ENCODE measurements at places on chromosomes 3 and 15.

DNA sequence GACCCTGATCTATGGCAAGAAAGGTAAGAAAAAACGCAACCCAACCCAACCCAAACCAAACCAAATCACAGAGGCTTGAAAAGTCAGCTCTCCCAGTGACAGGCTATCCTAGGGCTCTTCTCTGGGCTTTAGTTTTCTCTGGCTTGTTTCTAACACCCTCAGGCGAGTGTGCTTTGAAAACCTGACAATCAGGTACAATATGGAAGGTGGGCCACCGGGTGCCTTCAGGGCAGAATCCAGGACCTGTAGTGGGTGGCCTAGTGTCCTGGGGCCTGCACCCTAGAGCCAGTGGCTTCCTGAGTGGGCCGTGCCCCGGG lies 46.8 kb downstream of the BHLHE40 start:
- no peak for DNase-seq

DNA sequence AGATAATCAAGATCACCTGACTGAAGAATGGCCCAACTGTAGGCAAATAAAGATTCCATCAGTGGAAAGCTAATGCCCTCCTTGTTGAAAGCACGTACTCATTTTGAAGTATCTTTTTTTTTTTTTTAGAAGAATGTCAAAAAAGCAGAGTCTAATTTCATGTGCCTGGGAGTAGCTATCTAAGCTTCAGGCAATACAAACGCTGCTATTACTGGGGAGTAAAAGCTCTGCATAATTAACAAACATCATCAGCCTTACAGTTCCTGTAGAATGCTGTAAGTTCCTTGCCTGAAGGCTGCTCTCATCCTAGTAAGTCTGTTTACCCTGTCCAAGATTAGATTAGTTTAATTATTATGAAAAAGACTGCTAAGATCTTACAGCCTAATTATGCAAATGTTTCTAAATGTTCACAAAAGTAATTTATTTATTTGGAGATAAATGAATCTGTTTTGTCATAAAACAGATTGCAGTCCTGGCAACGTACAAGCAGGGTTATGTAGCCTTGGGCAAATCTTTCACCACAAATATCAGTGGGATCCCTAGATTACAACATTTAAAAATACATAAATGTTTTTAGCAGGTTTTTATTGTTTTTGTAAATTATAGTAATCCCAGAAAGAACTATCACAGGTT lies 451.3 kb upstream of the AGTR1 start:
- DNase-seq: no peak

DNA sequence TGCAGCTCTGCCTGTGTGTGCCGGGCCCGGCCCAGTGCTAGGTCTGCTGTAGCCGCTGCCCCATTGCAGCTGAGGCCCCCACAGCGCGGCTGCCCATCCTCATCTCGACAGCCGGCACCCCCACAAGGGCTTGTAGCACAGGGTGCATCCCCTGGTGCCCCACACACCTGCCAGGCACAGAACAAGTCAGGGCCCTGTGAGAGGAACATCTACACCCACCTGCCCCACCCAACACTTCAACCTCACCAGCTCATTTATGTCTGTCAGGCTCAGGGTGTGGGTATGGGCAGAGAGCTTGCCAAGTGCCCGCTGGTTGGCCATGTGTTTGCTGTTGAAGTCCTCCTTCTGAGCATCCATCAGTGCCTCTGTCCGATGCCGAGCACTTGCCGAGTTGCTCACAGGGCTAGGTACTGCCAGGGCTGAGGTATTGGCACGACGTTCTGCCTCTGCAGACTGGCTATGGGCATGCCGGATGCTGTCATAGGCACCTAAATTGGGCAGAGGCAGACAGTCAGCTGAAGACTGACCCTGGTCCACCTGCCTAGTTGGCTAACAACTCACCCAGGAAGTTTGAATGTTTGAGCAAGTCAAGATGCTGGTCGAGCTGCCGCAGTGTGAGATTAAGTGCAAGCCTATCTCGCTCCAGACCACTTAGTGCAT lies 2.4 kb upstream of the USP19 start:
- DNase-seq: no peak

- no peak for DNase-seq
Measured at GRCh38 chr3:196174652-196175051, 36.5 kb downstream of the ZDHHC19 start.

DNA sequence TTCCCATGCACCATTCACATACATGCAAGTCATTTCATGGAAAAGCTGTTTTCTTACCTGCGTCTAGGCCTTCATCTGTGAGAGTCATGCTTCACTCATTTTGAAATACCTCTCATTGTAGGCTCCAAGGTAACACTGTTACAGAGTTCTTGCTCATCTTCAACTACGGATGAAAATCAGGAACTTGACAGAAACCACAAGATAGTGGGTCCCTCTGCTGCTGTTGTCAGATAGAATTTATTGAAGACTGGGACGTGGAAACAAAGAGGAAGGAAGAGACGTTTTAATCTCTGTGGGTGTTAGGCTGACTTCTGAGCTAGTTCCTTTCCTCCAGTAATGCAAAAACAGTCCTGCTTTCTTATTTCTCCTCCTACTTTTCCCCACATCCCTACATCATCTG lies at the start of gene P2RY14:
P2RY14 (minus strand) TSS at position 313 of the 400 bp plus-strand sequence. CDS start 64,226 bp downstream, outside the sequence.
- DNase-seq: no peak

GRCh38 chr15:66071921-66072295 lies 181.6 kb downstream of the MEGF11 start:
- no peak for DNase-seq

GRCh38 chr3:80533553-80533952 lies 765.8 kb upstream of the ROBO1 start:
- DNase-seq: no peak

DNA sequence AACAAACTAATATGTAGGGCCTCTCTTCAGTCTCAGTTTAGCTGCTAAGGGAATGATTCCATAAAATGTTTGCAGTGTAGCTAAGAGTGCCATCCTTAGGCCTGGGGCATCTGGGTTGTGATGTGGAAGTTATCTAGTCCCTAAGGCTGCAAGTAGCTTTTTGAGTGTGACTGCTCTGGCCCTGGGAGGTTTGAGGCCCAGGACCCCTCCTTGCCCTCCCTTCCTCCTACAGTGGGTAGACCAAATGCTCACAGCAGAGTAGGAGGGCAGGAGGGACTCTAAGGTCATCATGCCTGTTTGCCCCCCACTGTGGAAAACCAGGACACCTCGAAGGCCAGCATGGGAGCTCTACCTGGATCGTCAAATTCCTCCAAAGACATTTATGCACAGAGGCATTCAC lies 115.0 kb downstream of the EPHB1 start:
- DNase-seq: no peak

DNA sequence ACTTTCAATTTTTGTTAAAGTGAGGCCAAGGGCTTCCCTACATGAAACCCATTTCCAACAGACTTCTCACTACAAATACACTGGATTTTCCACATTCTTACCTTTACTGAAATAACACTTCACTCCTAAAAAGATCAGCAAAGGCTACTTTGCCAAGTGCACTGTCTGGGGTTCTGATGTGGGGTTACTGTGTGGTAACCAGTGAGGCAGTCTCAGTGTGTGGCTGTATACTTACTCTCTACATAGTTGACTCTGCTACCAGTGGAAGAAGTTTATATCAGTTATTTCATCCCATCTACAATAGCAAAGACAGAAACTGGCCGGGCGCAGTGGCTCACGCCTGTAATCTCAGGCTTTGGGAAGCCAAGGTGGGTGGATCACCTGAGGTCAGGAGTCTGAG lies 5.6 kb downstream of the WDR82 start:
- DNase-seq: no peak

DNA sequence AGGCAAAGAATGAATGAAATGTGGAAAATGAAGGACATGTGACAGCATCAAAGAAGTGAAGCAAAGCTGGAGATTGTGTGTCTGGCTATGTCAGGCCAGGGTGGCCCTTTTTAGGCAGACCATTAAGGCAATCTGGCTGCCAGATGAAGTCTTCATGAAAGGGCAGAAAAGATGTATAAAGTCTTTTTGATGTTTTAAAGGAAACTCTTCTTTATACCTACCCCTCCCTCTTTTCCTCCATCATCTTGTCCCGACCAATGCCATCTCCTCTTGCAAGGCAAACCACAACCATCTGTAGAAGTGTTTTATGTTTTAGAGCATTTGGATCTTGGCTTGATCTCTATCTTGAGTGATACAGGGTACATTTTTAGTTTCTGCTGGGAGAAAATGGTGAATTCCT lies 259.2 kb downstream of the LSAMP start:
- DNase-seq: no peak

DNA sequence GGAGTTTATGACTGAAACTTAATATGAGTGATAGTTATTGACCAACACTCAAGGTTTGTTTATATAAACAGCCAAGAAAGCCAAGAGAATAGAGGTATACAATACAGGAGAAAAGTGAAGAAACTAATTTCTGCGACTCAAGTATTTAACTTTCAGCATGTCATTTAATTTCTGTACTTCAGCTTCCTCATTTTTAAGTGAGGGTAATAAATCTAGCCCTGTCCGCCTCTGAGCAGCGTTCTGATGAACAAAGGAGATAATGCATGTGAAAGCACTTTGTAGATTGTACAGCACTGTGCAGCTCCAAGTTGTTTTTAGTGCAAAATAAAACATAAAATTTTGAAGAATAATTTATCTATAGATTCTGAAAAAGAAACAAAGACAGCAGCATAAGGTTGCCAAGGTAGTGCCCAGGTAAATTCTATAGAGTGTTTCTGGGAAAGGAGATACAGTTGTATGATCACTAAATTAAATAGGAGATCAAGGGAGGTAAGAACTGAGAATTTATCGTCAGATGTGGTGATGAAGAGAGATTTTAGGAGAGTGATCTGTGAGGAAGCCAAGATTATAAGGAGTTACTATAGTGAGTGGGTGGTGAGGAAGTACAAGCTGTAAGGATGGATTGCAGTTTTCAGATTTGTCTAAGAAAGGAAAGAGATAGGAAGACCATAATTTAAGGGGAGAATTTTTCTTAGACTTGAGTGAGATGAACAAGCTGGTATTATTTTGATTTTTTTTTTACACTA lies 71.3 kb downstream of the RASA2 start:
- peak; percentile 13 for DNase-seq

DNA sequence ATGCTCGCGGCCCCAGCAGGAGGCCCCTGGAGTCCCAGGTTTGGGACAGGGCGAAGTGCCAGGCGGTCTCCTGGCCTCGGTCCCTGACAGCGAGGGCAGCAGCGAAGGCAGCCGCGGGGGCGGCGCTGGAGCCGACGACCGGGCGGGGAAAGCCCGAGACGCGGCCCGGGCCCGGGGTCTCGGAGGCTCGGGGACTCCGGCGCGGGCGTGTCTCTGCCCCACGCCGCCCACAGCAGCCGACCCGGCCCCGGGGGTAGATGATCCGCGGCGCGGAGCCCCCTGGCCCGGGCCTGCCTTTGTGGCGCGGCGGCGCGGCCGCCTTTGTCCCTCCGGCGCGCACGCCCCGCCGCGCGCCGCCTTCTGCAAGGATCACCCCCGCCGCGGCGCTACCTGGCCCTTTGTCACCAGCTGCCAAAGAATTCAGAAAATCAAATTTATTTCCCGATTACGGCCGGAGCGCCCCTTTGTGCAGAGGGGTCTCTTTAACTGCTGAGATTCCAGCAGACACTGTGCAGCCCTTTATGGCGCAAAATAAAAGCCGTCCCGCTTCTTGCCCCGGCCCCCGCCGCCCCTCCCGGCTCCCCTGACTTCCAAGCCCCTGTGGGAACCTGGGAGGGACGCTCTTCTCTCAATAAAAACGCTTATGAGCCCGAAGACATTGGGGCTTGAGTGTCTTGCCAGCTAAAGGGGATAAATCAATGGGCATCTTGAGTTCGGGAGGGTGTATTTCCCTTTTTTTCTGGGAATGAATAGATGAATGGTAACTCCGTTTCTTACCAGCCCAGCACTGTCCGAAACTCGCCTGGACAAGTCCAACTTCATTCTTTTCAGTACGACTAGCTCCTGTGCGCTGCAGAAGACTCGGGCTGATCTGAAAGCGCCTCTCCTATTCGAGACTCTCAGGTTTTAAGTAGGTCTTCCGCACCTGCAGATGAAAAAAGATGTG lies 68.4 kb downstream of the HES1 start:
- peak; percentile 25 for DNase-seq

DNA sequence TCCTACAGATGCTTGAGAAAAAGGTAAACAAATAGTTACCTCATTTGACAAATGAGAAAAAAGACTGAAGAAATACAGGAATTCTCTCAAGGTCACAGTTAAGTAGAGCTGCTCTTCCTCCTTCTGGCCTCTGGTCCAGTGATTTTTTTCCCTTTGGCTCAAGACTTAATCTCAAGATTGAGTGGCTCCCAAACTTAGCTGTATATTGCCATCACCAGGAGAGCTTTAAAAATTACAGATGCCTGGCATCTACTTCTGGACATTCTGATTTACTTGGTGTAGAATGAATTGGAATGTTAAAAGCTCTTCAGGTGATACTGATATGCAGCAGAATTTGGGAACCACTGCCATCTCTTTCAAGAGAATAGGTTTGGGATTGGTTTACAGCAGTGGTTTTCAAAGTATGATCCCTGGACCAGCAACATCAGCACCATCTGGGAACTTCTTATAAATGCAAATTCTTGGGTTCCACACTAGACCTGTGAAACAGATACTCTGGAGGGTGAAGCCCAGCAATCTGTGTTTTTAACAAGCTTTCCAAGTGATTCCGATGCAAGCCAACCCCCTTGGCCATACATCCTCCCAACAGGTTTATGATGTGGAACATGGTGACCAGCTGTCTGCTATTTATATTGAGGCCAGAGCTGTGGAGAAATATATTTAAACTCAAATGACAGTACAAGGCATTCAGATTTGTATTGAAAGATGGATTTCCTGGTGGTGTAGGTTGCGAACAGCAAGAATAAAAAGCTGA lies 333.0 kb upstream of the RARB start:
- DNase-seq: no peak

GRCh38 chr15:74893627-74894026 lies 3.8 kb downstream of the MPI start:
- peak; percentile 62 for DNase-seq

DNA sequence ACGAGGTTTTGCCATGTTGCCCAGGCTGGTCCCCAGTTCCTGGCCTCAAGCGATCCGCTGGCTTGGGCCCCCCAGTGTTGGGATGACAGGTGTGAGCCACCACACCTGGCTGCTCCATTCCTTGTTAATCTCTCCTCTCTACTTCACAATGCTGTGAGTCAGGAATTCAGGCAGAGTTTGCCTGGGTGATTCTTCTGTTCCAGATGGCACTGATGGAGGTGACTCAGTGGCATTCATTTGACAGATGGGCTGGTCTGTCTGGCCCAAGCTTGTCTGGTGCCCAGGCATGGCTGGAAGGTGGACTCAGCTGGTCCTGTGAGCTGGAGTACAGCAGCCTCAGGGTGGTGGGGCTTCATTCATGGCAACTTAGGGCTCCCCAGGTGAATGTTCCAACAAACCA lies 43.2 kb downstream of the SLC6A20 start:
- no peak for DNase-seq

GRCh38 chr3:46208167-46208704 lies at the start of gene CCR1:
CCR1 (minus strand) TSS chr3:46208313; CDS start chr3:46204313, 4,000 bp downstream.
- DNase-seq: peak; percentile 6

- no peak for DNase-seq
Measured at GRCh38 chr3:86175593-86176444, 815.1 kb downstream of the VGLL3 start.

- DNase-seq: no peak
Measured at GRCh38 chr3:50095352-50095998, 6.8 kb downstream of the RBM5 start.

All from CD4-positive, alpha-beta T cell treated with Interleukin-6 for 4 hours (primary cell).